Neural progenitor cell (in vitro differentiated cells): ENCODE measurements at places on chromosomes 7 and 10.
A peak's percentile ranks its signal among the peaks of the same experiment; 100 is the strongest.

- H3K4me1 ChIP-seq: peaks cover 7% of the 10 kb centered on the region
- no peaks in the 10 kb centered on the region for H3K36me3 ChIP-seq
- H3K27ac ChIP-seq: no peak overlapping the region
- no peaks in the 10 kb centered on the region for H3K27me3 ChIP-seq
- no peak overlapping the region for H3K4me3 ChIP-seq
Measured at GRCh38 chr7:31421607-31422006, 81.1 kb upstream of the NEUROD6 start.

- DNase-seq: peak; percentile 58
- H3K27ac ChIP-seq: no peak overlapping the region
- peak overlapping the region; percentile 46 for H3K4me3 ChIP-seq
- peaks cover 52% of the 10 kb centered on the region for H3K4me1 ChIP-seq
- H3K36me3 ChIP-seq: no peaks in the 10 kb centered on the region
- H3K27me3 ChIP-seq: peaks cover 100% of the 10 kb centered on the region
Measured at GRCh38 chr10:117533507-117534281, 8.9 kb upstream of the EMX2 start.

GRCh38 chr10:119139464-119140067 lies 25.9 kb downstream of the SFXN4 start:
- H3K36me3 ChIP-seq: no peaks in the 10 kb centered on the region
- no peaks in the 10 kb centered on the region for H3K27me3 ChIP-seq
- no peak overlapping the region for H3K4me3 ChIP-seq
- H3K4me1 ChIP-seq: no peaks in the 10 kb centered on the region

DNA sequence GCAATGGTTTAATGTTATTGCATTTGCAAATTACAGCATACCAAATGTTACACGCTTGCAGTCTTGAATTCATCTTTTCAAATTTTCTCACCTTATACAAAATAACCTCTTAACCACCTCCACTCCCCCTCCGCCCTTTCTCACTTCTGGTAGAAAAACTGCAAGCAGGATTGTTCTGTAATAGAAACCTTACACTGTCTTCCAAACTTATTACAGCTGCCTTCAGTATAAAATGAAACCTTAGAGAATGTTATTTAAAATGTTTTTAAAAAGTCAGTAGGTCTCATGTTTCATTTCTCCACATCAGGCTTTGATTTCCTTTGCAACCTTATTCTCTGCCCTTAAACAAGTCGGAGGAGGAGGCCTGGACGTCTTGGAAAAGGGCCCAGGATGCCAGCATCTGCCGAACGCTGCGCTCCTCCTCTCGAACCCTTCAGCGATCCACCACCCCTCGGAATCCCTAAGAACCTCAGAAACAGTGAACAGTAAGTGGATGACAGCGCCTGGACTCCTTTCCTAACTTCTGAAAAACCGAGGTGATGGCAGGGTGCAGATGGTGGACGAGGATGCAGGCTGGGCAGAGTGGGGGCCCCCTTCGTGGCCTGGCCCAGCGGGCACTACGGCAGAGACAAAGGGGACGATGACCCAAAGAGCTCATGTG lies 74.0 kb downstream of the FGFR2 start:
- H3K4me1 ChIP-seq: peaks cover 54% of the 10 kb centered on the region
- DNase-seq: no peak
- H3K4me3 ChIP-seq: no peak overlapping the region
- peak overlapping the region; percentile 7 for H3K27ac ChIP-seq
- no peaks in the 10 kb centered on the region for H3K27me3 ChIP-seq
- H3K36me3 ChIP-seq: peaks cover 4% of the 10 kb centered on the region

DNA sequence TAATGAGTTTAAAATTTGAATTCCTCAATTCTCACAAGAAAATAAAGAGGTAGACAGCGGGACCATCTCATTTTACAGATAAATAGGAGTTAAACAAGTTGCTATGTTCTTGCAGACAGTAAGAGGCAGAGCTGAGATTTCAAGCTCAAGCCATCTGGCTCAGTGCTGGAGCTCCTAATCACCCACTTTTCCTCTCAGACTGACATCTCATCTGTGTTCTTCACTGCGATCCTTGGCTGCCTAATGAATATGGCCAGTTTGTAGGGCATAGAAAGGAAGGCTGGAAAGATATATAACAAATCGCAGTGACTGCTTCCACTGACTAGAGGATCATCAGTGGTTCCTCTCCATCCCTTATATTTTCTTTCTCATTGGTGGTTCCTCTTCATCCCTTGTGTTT lies 151.2 kb downstream of the MPP7 start:
- H3K27ac ChIP-seq: no peak overlapping the region
- no peaks in the 10 kb centered on the region for H3K27me3 ChIP-seq
- no peak for DNase-seq
- no peak overlapping the region for H3K4me3 ChIP-seq

DNA sequence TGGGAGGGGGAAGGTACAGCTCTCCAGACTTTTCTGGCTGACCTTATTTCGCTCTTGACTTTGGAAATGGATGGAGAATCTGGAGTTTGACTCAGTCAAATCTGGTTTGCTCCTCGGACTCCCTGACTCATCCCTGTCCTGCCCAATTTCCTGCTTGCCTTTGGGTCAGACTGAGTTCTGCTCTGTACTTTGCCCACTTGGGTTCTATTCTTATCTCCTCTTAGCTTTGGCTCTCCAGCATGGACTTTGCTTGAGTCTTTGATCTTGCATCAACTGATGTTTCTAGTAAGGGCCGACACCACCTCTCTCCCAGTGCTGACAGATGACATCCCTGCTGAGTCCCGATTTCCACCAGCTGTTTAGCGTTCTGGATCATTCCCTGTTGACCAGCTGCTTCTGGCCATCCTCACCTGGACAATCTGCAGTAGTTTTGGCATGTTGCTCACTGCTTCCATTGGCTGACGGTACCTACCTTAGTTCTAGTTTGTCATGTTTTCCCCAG lies 335.3 kb downstream of the SUGCT start:
- no peaks in the 10 kb centered on the region for H3K27me3 ChIP-seq
- no peak overlapping the region for H3K4me3 ChIP-seq
- no peaks in the 10 kb centered on the region for H3K36me3 ChIP-seq
- H3K27ac ChIP-seq: no peak overlapping the region
- no peaks in the 10 kb centered on the region for H3K4me1 ChIP-seq
- DNase-seq: no peak

- no peaks in the 10 kb centered on the region for H3K27me3 ChIP-seq
- H3K36me3 ChIP-seq: no peaks in the 10 kb centered on the region
- DNase-seq: no peak
Measured at GRCh38 chr7:143960813-143961610, 6.4 kb downstream of the OR2F1 start.

DNA sequence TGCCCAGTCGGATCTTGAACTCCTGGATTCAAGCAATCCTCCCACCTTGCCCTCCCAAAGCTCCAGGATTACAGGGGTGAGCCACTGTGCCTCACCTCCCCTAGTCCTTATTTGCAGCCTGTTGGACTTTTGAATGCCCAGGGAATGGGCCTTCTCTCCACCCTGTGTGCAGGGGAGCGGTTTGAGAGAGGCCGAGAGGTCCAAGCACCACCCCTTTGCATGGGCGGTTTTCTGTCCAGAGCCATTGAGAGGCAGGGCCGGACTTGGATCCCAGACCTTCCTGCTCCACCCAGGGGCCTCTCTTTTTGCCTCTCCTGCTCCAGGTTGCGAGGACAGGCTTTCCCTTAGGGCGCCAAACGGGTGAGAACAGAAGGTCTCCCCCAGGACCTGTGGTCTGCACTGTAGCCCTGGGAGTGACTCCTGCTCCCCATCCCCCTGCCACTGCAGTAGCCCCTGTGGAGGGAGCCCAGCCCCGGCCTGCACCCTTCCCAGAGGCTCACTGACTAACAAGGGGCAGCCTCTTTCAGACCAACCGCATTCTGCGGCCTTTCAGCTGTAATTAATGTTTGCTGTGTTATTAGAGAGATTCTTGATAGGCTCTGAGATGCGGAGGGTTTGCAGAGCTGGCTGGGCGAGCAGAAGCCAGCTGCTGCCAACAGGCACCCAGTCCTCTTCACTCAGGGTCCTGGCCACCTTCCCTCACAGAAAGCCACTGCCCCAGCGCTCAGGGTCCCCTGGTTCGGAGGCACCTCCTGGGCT lies 57.9 kb downstream of the ELFN1 start:
- no peak overlapping the region for H3K27ac ChIP-seq
- H3K27me3 ChIP-seq: no peaks in the 10 kb centered on the region
- DNase-seq: no peak
- H3K4me3 ChIP-seq: no peak overlapping the region

GRCh38 chr7:157046681-157047080 lies 36.2 kb upstream of the MNX1 start:
- H3K36me3 ChIP-seq: no peaks in the 10 kb centered on the region
- DNase-seq: no peak
- no peak overlapping the region for H3K4me3 ChIP-seq
- H3K27ac ChIP-seq: no peak overlapping the region
- peaks cover 7% of the 10 kb centered on the region for H3K27me3 ChIP-seq

DNA sequence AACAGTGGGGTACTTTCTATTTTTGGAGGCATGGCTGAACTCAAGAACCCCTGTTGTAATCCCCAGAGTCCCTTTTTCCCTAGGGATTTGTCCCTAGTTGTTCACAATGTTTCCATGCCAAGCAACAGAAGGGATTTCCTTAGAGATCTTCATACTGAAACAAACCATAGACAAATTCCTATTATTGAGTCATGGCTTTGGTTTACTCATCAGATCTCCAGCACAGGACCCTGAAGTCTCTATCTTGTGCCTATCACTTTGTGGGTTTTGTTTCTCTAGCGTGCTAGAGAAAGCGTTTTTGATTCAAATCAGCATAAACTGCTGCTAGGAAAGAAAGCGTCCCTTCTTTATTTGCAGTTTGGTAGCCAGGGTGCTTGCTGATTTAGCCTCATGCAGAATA lies 165.0 kb downstream of the BAMBI start:
- H3K4me1 ChIP-seq: no peaks in the 10 kb centered on the region
- DNase-seq: no peak
- H3K36me3 ChIP-seq: no peaks in the 10 kb centered on the region
- H3K27ac ChIP-seq: no peak overlapping the region
- H3K27me3 ChIP-seq: no peaks in the 10 kb centered on the region

DNA sequence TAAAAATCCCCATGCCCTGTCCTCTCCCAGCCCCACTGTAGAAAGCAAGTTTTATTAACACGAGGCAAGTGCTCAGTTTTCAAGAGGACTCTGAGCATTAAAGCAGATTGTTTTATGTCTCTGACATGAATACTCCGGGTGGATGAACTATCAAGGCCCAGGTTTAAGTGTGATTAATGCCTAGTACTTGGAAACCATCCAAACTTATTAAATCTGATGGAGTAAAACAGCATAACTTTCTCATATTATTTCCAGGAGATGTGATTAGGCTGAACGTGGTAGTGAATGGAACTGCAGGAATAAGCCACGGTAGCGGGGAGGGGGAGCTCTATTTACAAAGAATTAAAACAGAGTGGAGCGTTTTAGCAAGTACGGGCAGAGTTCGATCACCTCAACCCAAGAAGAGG lies 144.2 kb upstream of the RNF32 start:
- H3K27me3 ChIP-seq: no peaks in the 10 kb centered on the region
- no peaks in the 10 kb centered on the region for H3K4me1 ChIP-seq
- no peak for DNase-seq
- no peak overlapping the region for H3K4me3 ChIP-seq

DNA sequence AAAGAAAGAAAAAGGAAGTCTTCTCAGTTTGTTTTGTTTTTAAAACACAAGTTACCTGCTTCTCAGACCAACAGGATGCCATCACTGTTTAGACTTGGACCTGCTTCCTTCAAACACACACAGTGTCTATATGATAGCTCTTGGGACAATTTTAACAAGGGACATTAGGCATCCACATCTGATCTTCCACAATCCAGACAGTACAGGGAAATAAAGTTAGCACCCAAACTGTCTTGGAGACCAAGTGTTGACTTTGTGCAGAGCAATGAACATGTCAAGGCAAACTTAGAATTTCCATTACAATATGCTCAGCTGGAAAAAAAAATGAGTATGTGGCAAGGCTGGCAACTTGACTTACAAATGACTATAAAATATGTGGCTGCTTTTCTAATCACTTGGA lies 80.9 kb downstream of the SGMS1 start:
- H3K27ac ChIP-seq: no peak overlapping the region
- H3K27me3 ChIP-seq: no peaks in the 10 kb centered on the region
- peaks cover 7% of the 10 kb centered on the region for H3K4me1 ChIP-seq
- no peak overlapping the region for H3K4me3 ChIP-seq

DNA sequence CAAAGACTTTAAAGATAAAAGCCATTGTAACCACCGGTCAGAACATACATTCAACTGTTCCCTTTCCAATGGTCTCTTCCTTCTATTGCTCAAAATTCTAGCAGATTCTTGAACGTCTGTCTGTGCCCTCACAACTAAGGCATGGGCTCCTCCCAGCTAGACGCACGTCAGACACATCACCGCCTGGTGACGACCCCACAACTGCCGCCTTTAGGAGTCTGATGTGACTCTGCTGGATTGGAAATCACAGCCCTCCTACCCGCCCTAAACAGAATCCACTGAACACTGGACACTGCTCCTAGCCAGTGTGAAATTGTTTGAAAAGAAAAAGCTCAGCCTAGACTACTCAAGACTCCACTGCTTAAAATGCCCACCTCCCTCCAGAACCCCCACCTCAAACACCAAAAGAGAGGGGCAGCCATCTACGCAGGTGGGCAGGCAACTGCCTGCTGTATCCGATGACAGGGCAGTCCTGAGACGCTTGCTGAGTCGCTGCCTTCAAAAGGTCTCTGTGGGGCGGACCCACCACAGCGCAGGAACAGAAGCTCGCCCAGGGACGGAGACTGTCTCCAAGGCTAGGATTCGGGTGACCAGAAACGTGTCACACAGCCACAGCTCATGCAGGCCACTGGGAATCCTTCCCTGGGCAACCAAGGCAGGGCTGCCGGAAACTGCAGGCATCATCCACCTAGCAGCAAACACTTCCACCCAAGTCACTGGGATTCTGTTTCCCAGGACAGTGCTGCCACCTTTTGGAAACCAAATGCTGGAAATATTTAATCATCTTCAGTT lies 34.7 kb downstream of the GSDME start:
- peaks cover 17% of the 10 kb centered on the region for H3K4me1 ChIP-seq
- H3K27ac ChIP-seq: no peak overlapping the region
- H3K27me3 ChIP-seq: no peaks in the 10 kb centered on the region
- H3K36me3 ChIP-seq: no peaks in the 10 kb centered on the region

DNA sequence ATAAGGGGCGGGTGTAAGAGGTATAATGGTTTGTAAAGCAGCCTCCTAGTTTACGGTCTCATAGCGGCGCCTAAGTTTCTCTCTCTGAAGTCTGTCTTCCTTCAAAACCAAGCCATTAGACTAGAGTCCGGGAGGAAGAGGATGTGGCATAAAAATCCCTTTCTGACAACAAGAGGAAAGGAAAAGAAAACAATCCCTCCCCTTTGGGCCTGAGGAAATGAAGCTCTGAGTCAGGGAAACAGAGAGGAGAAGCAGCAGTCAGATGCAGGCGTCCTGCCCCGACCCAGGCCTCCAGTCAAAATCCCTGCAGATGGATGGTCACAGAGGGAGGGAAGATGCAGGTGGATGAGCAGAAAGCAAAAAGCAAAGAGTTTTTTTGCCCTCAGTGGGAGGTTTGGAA lies 23.7 kb downstream of the PARP12 start:
- no peak overlapping the region for H3K4me3 ChIP-seq
- no peak for DNase-seq
- H3K27me3 ChIP-seq: no peaks in the 10 kb centered on the region
- H3K4me1 ChIP-seq: no peaks in the 10 kb centered on the region
